EL (cell line): ENCODE measurements at places on chromosomes 1 and 21.

GRCh38 chr21:45113543-45113942 lies 39.2 kb downstream of the ADARB1 start:
- no peak for DNase-seq

DNA sequence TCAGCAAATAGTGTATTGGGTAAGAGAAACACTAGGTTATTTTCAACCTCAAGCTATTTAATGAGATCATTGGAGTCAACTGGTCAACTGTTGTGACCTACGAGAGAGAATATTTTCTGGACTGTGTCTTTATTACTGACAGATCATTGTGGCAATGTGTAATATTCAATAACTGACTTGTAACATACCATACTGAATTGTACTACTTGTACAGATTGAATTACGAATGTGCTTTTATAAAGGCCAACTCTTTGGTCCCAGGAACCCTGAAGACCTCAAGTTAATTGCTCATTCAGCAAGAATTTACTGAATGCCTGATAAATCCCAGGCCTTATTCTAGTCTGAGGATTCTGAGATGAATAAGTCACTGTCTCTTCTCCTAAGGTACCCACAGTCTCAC lies 56.1 kb upstream of the CAMK1G start:
- peak; percentile 84 for DNase-seq

GRCh38 chr1:188089461-188089860 lies 1260.7 kb downstream of the PLA2G4A start:
- no peak for DNase-seq

- no peak for DNase-seq
Measured at GRCh38 chr1:22414244-22414751, 37.4 kb upstream of the ZBTB40 start.

GRCh38 chr1:229693129-229693900 lies 67.3 kb downstream of the URB2 start:
- DNase-seq: no peak

GRCh38 chr1:227898502-227899140 lies 49.1 kb downstream of the WNT9A start:
- no peak for DNase-seq

- peak; percentile 27 for DNase-seq
Measured at GRCh38 chr1:151347523-151348246, 633 bp upstream of the RFX5 start.

- DNase-seq: peak; percentile 75
Measured at GRCh38 chr1:53442299-53442698, 16.9 kb upstream of the DMRTB1 start.

DNA sequence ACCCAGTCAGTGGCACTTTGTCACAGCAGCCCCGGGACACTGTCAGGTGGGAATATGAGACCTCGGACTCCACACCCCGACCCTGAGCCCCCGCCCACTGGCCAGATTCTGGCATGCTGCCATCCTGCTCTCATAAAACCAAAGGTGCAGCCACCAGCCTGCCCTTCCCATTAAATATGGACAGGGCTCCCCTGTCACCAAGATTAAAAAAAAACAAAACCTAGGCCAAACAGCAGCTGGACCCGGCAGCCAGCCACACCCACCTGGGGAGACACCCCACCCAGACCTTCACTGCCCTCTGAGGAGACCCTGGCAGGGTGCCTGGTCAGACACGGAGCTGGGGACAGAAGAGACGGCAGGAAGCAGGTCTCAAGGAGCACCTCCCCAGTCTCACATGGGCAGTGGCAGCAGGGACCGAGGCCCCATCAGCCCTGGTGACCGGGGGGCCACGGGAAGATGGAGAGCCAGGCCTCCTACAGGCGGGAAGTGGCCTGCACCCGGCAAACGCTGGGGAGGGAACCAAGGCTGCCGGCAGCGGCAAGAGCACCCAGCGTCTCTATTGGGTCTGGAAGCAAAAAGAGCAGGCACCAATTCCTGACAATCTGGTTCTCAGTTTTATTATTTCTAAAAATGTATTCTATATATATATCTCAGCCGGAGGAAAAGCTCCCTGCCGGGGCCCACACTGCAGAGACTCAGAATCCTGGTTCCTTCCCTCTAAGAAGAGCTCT lies 61.9 kb downstream of the ACOT7 start:
- DNase-seq: no peak

GRCh38 chr1:201490708-201491131 lies 16.2 kb downstream of the CSRP1 start:
- peak; percentile 58 for DNase-seq

DNA sequence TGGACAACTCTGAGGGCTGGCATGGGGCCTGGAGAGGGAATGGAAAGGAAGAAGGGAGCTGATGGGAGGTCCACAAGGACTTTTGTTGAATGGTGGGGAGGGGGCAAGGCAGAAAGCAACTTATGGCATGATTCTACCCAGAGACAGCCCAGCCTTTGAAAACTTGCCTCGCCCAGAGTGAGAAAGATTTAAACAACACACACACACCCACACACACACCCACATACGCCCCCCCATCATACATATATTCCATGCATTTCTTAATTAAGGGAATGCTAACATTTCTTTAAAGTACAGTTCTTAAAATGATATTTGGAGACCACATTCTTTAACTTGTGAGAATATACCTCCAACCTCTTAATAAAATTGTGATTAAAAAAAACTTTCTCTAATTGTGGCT lies 115.4 kb upstream of the F3 start:
- DNase-seq: no peak
